Vagina (tissue), 2 donors: ENCODE measurements at places on chromosomes 3 and 15. TPM values are rescaled to one million over a fixed set of nuclear protein-coding genes. Genes with fewer than 3 reads are reported as not detected.

The ESYT3 gene
- total RNA-seq: 2.0 TPM

The RAP2B gene
- total RNA-seq: 16.0 TPM

DNA sequence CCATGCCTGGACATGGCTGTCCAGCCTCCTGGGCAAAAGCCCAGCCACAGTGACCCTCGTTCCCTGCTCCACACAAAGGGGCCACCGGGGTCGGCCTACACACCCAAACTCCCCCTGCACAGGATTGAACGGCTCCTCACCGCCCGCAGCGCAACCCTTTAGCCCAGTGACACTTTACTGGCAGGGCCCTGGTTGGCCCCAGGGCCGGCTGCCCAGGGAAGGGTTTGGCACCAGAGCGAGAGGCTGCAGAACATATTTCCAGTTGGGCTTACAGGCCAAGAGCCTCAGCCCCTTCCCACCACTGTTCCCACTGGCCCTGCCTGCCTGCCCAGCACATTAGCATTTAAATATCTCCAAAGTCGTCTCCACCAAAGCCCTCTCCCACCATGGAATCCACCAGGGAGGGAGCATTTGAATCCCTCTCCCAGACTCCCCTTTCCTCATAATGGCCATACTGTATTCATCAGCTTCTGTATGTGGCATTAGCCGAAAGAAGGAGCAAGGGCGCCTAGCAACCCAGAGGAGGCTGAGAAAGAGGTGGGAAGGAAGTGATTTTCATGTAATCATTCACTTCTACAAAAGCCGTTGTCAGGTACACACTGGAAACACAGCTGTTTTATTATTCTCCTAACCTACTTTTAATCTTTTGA lies 85.4 kb downstream of the SLC6A11 start:
- DNase-seq: no peak

DNA sequence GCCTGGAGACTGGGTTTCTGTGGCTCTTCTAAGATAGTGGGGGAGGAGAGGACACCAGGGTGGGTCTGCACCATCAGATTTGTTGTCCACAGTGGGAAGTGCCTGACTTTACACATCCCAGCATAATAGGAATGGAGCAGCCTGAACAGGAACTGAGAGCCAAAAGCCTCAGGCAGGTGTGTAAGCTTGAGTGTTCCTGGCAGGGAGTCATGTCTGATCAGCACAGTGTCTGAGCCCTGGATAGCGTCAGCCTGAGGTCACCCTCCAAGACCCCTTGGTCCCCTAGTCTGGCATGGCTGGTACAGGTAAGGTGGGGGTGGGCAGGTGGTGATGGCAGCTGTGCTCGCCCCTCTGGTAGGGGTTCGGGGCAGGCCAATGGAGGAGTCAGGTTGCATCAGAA lies 20.2 kb downstream of the INSYN1 start:
- no peak for DNase-seq

The COL8A1 gene
- 23.1 TPM for total RNA-seq

The SPATA12 gene
- total RNA-seq: not detected

DNA sequence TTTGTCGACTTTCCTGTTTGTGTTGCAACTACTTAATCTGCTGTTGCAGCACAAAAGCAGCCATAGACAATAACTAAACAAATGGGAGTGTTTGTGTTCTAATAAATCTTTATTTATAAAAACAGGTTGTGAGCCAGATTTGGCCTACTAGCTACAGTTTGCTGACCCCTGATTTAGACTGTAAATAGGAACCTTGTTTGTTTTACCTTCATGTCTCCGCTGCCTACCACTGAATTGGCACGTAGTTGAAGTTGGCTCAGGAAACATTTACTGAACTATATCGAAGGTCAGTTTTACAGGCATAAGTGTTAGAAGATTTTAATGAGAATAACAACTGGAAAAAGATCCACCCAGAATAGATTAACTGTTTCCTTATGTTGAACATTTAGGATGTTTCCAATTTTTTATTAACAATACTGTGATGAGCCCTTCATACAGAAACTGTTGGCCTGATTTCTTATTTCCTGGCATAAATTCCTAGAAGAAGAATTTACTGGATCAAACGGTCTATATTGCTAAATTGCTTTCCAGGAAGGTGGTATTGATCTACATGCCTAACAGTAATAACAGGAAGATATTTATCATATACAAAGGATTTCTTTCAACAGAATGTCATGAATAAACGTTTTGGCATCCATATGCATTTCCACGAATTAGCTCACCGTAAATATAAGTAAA lies 156.2 kb upstream of the NR2E3 start:
- DNase-seq: peak; percentile 5

GRCh38 chr15:64029110-64029509 lies 17.2 kb downstream of the DAPK2 start:
- no peak for DNase-seq

DNA sequence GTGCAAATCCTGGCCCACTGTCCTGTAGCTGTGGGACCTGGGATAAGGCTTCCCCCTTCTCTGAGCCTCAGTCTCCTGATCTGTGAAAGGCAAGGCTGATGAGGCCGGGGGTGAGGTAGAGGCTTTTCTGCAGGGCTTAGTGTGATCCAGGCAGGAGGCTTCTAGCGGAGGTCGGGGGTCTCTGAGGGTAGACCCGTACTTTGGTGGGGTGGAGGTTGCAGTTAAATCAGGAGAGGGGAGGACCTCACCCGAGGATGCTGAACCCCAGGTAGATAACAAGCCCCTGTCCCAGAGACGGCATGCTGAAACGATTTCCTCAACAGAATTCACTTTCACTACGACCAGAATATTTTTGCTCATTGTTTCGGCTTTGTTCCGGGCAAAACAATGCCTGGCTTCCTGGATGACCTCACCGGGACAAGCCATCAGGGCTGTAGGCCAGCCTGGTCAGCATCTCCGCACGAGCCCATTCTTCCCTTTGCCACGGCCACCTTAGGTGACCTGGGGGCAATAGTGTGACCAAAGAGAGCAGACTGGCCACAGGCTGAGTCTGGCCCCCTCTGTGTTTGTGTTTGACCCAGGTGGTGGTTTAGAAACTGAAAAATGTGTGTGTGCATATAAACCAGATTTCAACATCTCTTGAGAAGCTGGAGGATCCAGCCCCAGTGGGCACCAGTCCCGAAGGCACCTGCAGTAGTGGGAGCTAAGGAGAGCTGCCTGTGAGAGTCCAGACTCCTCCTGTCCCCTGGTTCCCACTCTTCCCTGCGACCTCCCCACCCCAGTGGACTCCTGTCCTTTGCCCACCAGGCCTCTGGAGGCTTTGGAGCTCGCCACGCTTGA lies 33.0 kb downstream of the SLC6A6 start:
- DNase-seq: no peak

DNA sequence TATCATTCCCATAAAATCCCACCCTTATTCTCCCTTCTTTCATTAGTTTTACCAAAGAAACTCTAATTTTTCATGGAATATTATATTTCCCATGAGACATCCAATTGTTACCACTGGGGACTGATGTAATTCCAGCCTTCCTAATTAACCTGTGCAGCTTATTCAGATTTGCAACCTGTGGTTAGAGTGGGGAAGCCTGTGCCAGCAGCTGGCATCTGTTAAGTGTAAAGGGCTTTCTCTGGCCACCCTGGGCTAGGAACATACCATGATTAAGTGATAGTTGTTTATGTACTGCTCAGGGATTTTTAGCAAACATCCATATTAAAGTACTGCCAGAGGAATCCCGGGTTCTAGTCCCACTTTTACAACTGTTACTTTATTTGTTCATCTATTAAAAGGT lies 78.2 kb downstream of the TPRG1 start:
- no peak for DNase-seq

DNA sequence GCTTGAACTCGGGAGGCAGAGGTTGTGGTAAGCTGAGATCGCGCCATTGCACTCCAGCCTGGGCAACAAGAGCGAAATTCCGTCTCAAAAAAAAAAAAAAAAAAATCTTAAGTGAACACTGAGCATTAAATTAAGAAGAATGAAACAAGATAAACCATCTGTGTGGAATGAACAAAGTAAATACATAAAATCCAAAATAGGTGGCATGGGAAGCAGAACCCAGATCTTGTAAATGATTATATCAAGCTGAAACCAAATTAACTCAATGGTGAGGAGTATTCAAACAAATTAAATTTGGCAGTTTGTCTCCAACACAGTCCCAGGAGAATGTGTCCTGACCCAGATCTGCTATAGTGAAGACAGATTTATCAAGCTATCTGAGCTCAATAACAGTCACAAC lies 32.1 kb downstream of the STAG1 start:
- DNase-seq: no peak

- no peak for DNase-seq
These were observed 113.9 kb upstream of the TMCO5A start for GRCh38 chr15:37820380-37821128.

The SEMA3B gene
- total RNA-seq: 32.9 TPM

- DNase-seq: no peak
These were observed 19.6 kb downstream of the FLNB start for GRCh38 chr3:58027704-58028317.

- DNase-seq: no peak
These were observed 2.2 kb upstream of the ANKDD1A start for GRCh38 chr15:64909546-64909945.

DNA sequence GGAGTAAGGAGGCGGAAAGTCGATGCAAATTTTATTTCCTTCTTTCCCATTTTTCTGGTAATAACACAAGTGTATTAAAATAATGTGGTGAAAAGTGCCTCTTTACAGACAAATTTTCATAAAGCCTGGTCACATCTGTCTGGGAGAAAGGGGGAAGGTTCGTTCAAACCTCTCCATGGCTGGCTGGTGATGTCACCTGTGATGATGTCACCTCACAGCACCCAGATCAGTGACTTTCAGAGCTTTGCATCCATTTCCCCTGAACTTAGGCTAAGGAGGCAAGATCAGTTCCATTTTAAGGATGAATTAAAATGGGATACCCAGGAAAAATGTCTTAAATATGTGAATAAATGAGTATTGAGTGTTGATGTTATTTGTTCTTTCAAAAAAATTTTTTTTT lies 34.1 kb downstream of the ATP10A start:
- no peak for DNase-seq

GRCh38 chr3:112371569-112371968 lies 38.6 kb downstream of the CD200 start:
- no peak for DNase-seq

DNA sequence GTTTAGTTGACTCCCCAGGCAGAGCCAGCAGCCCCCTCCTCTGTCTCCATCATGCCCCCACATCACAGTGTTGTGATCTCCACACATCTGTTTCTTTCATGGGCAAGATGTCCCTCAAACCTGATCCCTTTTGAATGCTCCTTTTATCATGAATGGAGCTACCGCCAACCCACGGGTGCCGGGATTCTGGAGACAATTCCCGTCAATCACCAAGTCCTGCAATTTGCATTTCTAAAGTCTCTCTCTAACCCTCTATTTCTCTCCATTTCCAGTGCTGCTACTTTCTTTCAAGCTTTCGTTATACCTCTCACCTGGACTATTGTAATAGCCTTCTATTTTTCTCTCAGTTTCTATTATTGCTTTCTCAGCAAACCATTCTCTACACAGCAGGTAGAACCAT lies 89.7 kb upstream of the CCNL1 start:
- DNase-seq: no peak

- DNase-seq: no peak
These were observed 16.6 kb downstream of the ANKRD28 start for GRCh38 chr3:15781131-15781530.

The ADGRG7 gene
- not detected for total RNA-seq

GRCh38 chr15:81776976-81777375 lies 268.8 kb downstream of the MEX3B start:
- peak; percentile 67 for DNase-seq

GRCh38 chr15:101148881-101149664 lies 102.8 kb downstream of the CHSY1 start:
- DNase-seq: no peak

The DYNC1LI1 gene
- 25.3 TPM for total RNA-seq

The SUCNR1 gene
- 0.49 TPM for total RNA-seq

DNA sequence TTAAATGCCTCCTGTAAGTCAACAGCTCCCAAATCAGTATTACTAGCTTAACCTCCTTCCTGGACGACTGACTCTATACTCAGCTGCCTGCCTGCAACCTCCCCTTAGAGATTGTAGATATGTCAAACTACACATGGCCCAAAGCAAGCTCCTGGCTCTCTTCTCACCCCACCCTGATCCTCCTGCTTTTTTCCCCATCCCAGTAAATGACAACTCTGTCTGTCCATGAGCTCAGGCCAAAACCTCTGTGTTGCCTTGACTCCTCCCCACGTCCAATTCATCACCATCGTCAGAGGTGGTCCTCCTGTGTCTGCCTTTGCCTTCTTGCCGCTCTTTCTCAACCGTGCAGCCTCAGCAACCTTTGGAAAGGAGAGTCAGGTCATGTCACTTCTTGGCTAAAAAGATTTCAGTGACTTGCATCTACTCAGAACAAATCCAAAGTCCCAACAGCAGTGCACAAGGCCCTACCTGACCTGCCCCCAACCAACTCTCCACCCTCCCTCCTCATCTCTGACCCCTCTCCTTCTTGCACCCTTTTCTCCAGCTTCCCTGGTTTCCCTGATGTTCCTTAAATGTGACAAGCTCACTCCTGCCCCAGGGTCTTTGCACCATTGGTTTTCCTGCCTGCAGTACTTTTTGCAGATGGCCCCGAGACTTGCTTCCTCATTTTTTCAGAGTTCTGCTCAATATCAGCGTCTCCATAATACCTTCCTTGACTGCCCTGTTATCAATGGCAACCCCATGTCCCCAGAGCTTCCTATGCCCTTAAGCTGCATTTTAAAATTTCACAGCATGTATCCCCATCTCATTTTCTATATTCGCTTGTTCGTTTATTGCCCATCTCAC lies 52.8 kb downstream of the LSM3 start:
- peak; percentile 75 for DNase-seq

The NDUFB4 gene
- 82.5 TPM for total RNA-seq

- DNase-seq: no peak
These were observed 351.6 kb downstream of the GAP43 start for GRCh38 chr3:115974940-115975339.

DNA sequence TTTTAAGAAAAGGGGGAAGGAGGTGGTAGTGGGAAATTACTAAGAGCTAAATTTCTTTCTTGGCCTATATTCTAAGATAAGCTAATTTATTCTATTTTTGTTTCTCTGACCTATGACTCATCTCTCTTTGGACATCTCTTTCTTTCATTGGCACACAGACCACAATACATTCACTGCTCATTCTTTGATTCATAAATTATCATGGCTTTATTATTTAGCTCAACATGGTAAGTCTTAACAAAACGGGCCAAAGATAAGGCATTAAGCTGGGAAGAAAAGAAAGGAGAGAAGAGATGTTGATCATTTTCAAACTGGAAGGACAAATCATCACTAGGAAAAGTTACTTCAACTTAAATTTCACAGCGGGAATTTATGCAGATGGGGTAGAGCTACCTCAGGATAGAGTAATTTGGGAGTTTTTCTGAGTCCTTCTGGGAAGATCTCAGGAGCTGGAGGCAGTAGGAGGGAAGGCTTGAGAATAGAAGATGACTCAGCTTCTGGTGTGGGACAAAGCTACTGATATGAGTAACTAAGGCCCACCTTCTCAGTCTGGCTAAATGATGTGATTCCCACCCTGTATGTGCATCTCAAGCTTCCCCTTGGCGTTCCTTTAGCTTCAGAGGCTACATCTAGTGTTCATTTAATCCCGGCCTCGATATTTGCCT lies 7.5 kb upstream of the ALCAM start:
- no peak for DNase-seq

The C15orf62 gene
- total RNA-seq: 2.9 TPM

The SPINK8 gene
- not detected for total RNA-seq

The SCAANT1 gene
- total RNA-seq: not detected

The ERICH6 gene
- not detected for total RNA-seq

GRCh38 chr15:59963322-59963721 lies 40.8 kb upstream of the FOXB1 start:
- no peak for DNase-seq

The ATP13A5 gene
- not detected for total RNA-seq

- no peak for DNase-seq
These were observed 425.8 kb downstream of the ERC2 start for GRCh38 chr3:56042326-56042951.

GRCh38 chr3:113531826-113532697 lies at the start of gene SIDT1:
Gene SIDT1 (plus strand): TSS chr3:113532555. CDS start chr3:113533022, 467 bp downstream.
- DNase-seq: no peak
